ENCODE measurements at places on chromosomes 7 and 10. TPM values are rescaled to one million over a fixed set of nuclear protein-coding genes. Genes with fewer than 3 reads are reported as not detected.

GRCh38 chr10:3192856-3193635 is 20.5 kb upstream of the PITRM1 start:
- no peaks in the 10 kb centered on the region for H3K36me3 ChIP-seq
- DNase-seq = no peak
- no peak overlapping the region for H3K27ac ChIP-seq
- H3K4me3 ChIP-seq = no peak overlapping the region

GRCh38 chr10:88661018-88661417 is 3.2 kb upstream of the LIPF start:
- no peak for DNase-seq
- no peak overlapping the region for H3K4me3 ChIP-seq
- no peaks in the 10 kb centered on the region for H3K4me1 ChIP-seq
- no peaks in the 10 kb centered on the region for H3K36me3 ChIP-seq
- H3K27me3 ChIP-seq = peaks cover 6% of the 10 kb centered on the region

MKX gene
- total RNA-seq = not detected

HOXA3 gene
- not detected for total RNA-seq

GRCh38 chr7:134619627-134620331 is 26.9 kb upstream of the BPGM start:
- H3K4me1 ChIP-seq = no peaks in the 10 kb centered on the region
- no peak overlapping the region for H3K4me3 ChIP-seq
- H3K36me3 ChIP-seq = no peaks in the 10 kb centered on the region
- no peak for DNase-seq
- no peak overlapping the region for H3K27ac ChIP-seq
- H3K27me3 ChIP-seq = peaks cover 44% of the 10 kb centered on the region

- no peak overlapping the region for H3K27ac ChIP-seq
- H3K36me3 ChIP-seq = no peaks in the 10 kb centered on the region
- DNase-seq = no peak
- H3K27me3 ChIP-seq = peaks cover 13% of the 10 kb centered on the region
Observed at GRCh38 chr10:118501171-118501570, 94.3 kb downstream of the PRLHR start.

FKBP6 gene
- total RNA-seq = not detected

DNA sequence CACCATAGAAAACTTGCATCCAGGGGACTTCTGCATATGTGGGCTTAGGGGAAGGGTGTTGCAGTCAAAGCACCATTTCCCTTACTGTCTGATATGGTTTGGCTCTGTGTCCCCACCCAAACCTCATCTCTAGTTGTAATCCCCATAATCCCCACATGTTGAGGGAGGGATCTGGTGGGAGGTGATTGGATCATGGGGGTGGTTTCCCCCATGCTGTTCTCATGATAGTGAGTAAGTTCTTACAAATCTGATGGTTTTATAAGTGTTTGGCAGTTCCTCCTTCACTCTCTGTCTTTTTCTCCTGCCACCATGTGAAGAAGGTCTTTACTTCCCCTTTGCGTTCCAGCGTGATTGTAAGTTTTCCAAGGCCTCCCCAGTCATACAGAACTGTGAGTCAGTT is 177.4 kb downstream of the ADK start:
- H3K4me1 ChIP-seq = peaks cover 10% of the 10 kb centered on the region
- peaks cover 46% of the 10 kb centered on the region for H3K36me3 ChIP-seq
- no peak overlapping the region for H3K4me3 ChIP-seq
- DNase-seq = no peak
- H3K27ac ChIP-seq = no peak overlapping the region
- H3K27me3 ChIP-seq = no peaks in the 10 kb centered on the region

GRCh38 chr10:132701099-132701845 is 84.7 kb downstream of the NKX6-2 start:
- H3K4me1 ChIP-seq = no peaks in the 10 kb centered on the region
- DNase-seq = no peak
- H3K27ac ChIP-seq = no peak overlapping the region
- H3K27me3 ChIP-seq = no peaks in the 10 kb centered on the region

- DNase-seq = no peak
- no peak overlapping the region for H3K27ac ChIP-seq
- H3K27me3 ChIP-seq = peaks cover 46% of the 10 kb centered on the region
- H3K36me3 ChIP-seq = no peaks in the 10 kb centered on the region
- H3K4me1 ChIP-seq = no peaks in the 10 kb centered on the region
- H3K4me3 ChIP-seq = no peak overlapping the region
Observed at GRCh38 chr10:101097881-101098280, 33.2 kb upstream of the TLX1 start.

SLC39A12 gene
- not detected for total RNA-seq

GRCh38 chr10:116287906-116288501 is 15.0 kb upstream of the GFRA1 start:
- DNase-seq = no peak
- no peak overlapping the region for H3K4me3 ChIP-seq
- H3K27me3 ChIP-seq = peaks cover 2% of the 10 kb centered on the region
- H3K4me1 ChIP-seq = no peaks in the 10 kb centered on the region

DNA sequence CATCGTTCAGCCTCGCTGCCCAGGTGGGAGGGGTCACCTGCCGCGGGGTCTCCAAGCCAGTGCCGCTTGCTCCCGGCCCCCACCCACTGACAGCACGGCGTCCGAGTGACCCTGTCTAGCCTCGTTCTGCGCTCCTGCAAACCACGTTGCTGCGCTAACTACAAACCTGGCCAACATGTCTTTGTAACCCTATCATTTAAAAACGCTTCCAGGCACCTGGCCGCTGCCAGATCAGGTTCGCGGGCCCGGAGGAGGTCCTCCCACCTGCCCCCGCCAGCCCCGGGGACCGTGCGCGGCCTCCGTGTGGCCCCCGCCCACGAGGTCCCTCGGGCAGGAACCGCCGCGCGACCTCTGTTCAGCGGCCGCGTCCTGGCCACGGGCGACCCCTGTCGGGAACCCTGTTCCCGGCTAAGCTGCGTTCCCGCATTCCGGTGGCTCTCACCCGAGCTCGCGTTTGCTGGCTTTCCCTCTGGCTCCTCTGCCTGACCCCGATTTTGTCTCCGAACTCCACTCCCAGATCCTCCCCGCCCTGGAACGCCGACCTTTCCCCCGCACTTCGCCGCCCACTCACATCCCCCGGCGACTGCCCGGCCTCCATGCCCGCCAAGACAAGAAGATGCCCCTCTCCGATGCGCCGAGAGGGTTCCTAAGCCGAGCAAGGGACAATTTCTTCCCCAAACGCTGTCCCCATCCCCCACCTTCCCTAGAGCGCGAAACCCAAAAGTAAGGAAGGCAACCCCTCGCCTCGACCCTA is 2.4 kb downstream of the SFMBT2 start:
- H3K36me3 ChIP-seq = peaks cover 13% of the 10 kb centered on the region
- peak overlapping the region; percentile 95 for H3K4me3 ChIP-seq
- no peak overlapping the region for H3K27ac ChIP-seq
- DNase-seq = peak; percentile 53
- H3K4me1 ChIP-seq = peaks cover 36% of the 10 kb centered on the region
- H3K27me3 ChIP-seq = peaks cover 3% of the 10 kb centered on the region

DNA sequence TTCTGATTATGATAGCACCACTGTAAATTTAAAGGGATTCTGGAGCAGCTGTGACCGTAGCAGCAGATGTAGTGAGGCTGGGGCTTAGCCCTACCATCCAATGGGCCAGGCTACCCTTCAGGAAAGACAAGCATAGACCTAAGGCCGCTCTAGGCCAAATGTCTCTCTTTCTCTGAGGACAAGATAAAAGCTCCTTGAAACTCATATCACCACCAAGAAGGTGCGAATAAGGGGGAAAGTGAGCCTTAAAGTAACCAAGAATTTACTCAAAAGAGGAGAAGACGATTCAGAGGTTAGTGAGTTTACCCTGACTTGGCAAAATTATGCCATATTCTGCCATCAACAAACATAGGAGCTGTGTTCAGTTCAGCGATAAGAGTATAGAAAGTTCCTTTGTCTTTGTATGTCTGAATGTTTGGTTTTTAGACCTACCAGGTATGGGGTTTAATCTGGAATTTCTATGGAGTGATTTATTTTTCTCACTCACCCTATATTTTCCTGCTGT is 79.8 kb downstream of the PFKFB3 start:
- no peaks in the 10 kb centered on the region for H3K36me3 ChIP-seq
- peaks cover 1% of the 10 kb centered on the region for H3K4me1 ChIP-seq
- H3K27me3 ChIP-seq = no peaks in the 10 kb centered on the region

GRCh38 chr7:131546583-131547141 is 9.8 kb downstream of the PODXL start:
- no peak for DNase-seq
- no peak overlapping the region for H3K4me3 ChIP-seq
- H3K27ac ChIP-seq = no peak overlapping the region
- H3K4me1 ChIP-seq = no peaks in the 10 kb centered on the region
- H3K27me3 ChIP-seq = no peaks in the 10 kb centered on the region

DNA sequence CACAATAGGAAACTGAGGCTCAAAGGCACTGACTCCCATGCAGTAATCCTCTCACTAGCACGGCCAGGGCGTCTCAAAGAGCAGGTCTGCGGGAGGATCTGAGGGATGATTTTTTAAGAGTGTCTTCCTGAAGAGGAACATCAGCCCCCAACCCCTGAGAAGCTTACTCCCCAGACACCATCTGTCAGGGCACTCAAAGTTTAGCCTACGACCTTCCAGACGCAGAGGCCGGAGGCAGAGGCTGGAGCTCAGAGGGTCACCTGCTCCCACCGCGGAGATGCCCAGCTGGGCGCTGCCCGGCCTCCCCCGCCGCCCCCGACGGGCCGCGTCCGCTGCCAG is 1.7 kb downstream of the ZNF777 start:
- no peak overlapping the region for H3K27ac ChIP-seq
- H3K4me1 ChIP-seq = peaks cover 24% of the 10 kb centered on the region
- H3K4me3 ChIP-seq = peak overlapping the region; percentile 76
- H3K36me3 ChIP-seq = peaks cover 30% of the 10 kb centered on the region
- H3K27me3 ChIP-seq = peaks cover under 1% of the 10 kb centered on the region
- no peak for DNase-seq

DNA sequence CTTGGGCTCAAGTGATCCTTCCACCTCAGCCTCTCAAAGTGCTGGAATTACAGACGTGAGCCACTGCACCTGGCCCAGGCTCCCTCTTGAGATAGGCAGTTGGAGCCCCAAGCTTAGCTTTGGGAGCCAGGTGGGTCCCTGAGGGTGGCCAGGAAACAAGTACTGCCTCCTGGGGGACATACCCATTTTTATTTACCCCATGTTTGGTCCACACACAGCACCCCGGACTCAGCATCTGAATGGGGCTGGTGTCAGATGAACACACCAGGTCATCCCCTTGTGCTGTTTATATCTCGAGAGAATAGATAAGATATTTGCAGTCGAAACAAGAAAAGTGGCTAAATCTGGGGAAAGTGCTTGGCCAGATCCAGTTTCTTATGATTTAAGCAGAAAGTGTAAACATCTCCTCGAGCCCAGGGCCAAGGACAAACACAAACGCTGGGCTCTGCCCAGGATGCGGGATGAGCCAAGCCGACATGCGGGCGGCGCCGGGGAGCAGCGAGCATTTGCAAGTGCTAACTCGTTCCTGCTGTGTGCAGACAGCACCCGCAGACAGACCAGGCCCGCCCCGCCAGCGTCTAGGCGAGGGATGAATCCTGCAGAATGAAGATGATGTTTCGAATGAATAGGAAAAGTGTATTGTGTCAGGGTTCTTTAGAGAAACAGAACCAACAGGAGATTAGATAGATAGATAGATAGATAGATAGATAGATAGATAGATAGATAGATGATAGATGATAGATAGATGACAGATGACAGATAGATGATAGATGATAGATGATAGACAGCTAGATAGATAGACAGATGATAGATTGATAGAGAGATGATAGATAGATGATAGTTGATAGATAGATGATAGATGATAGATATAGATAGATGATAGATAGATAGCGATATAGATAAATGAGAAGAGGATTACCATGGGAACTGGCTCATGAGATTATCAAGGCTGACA is 44.4 kb upstream of the OCM2 start:
- H3K4me3 ChIP-seq = no peak overlapping the region
- no peaks in the 10 kb centered on the region for H3K4me1 ChIP-seq
- H3K36me3 ChIP-seq = no peaks in the 10 kb centered on the region
- peaks cover 6% of the 10 kb centered on the region for H3K27me3 ChIP-seq
- no peak overlapping the region for H3K27ac ChIP-seq

Measured in activated B cell treated with CpG ODN at 0.5 μM for 24 hours (primary cell).